Activated CD8-positive, alpha-beta T cell treated with anti-CD3 and anti-CD28 coated beads, Interleukin-2, amount 10 ng/mL, durations not matched to agents 7 days and 5 days (primary cell): ENCODE measurements at places on chromosomes 16 and 17.

DNA sequence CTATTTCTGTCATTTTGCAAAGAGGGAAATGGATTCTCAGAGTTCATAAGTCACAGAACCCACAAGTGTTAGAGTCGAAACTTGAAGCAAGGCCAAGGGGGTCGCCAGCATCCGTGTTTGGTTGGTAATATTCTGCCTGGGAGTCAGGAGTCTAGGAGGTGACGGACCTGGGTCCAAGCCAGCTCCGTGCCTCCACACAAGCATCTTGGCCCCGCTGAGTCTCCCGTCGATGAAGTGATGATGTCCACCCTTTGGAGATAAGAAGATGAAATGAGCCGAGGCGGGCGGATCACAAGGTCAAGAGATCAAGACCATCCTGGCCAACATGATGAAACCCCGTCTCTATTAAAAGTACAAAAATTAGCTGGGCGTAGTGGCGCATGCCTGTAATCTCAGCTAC lies 53.2 kb upstream of the TNRC6C start:
- no peak for DNase-seq

GRCh38 chr16:1779234-1779701 lies 3.1 kb downstream of the SPSB3 start:
- no peak for DNase-seq

DNA sequence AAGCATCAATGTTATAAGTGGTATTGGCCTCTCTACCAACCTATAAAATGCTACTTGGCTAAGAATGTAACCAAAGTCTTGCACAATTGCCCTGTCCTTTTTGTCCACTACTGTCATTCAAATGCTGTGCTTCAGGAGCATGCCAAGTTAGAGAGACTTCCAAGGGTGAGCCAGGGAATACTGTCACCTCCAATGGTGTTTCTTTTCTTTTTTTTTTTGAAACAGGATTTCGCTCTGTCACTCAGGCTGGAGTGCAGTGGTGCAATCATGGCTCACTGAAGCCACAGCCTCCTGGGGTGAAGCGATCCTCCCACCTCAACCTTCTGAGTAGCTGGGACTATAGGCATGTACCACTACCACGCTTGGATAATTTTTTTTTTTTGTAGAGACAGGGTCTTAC lies 43.7 kb upstream of the ERN1 start:
- no peak for DNase-seq

GRCh38 chr17:76696763-76697701 lies 13.7 kb downstream of the MXRA7 start:
- DNase-seq, result no peak

GRCh38 chr17:74649909-74650308 lies 26.4 kb upstream of the CD300E start:
- DNase-seq, result no peak

- no peak for DNase-seq
These were observed 6.0 kb downstream of the STAT5B start for GRCh38 chr17:42270170-42270535.

- DNase-seq, result no peak
These were observed 601.4 kb upstream of the SALL1 start for GRCh38 chr16:51752438-51752995.
